Chondrocyte (in vitro differentiated cells): ENCODE measurements at places on chromosomes 3 and 15.
A peak's percentile ranks its signal among the peaks of the same experiment; 100 is the strongest.

DNA sequence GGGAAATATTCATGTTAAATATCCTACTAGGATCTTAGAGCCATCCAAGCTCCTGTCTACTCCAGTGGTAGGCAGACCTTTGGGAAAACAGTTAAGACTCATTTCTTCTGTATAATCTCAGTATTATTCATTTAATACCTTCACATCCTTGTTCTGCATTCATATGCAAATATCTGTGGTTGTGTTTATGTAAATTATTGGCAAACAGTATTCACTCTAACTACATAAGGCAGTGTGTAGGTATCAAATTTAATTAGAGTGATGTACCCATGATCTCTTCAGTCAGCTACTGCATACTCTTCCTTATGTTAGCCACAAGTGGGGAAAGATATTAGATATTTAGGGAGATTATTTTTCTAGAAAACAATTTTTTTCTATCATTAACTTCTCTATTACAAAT is 200.8 kb upstream of the SLC2A2 start:
- H3K36me3 ChIP-seq: peaks cover 9% of the 10 kb centered on the region
- no peak for DNase-seq
- H3K4me1 ChIP-seq: peaks cover 23% of the 10 kb centered on the region
- H3K27ac ChIP-seq: no peak overlapping the region
- H3K27me3 ChIP-seq: no peaks in the 10 kb centered on the region

- no peaks in the 10 kb centered on the region for H3K27me3 ChIP-seq
- H3K27ac ChIP-seq: peak overlapping the region; percentile 80
- H3K4me3 ChIP-seq: no peak overlapping the region
- peaks cover 6% of the 10 kb centered on the region for H3K36me3 ChIP-seq
Measured at GRCh38 chr15:52164631-52165265, 26.4 kb downstream of the GNB5 start.

GRCh38 chr3:114456742-114457141 is 162.9 kb downstream of the TIGIT start:
- peaks cover 7% of the 10 kb centered on the region for H3K4me1 ChIP-seq
- H3K27me3 ChIP-seq: no peaks in the 10 kb centered on the region
- no peak overlapping the region for H3K27ac ChIP-seq
- no peak overlapping the region for H3K4me3 ChIP-seq
- no peaks in the 10 kb centered on the region for H3K36me3 ChIP-seq
- no peak for DNase-seq

- peaks cover 13% of the 10 kb centered on the region for H3K4me1 ChIP-seq
- peaks cover 39% of the 10 kb centered on the region for H3K27me3 ChIP-seq
- peak within 1 kb of the TSS; percentile 69 for H3K4me3 ChIP-seq
Measured at GRCh38 chr3:178536211-178537079, at the start of gene KCNMB2. Gene KCNMB2, plus strand, starts transcription at chr3:178536436.

DNA sequence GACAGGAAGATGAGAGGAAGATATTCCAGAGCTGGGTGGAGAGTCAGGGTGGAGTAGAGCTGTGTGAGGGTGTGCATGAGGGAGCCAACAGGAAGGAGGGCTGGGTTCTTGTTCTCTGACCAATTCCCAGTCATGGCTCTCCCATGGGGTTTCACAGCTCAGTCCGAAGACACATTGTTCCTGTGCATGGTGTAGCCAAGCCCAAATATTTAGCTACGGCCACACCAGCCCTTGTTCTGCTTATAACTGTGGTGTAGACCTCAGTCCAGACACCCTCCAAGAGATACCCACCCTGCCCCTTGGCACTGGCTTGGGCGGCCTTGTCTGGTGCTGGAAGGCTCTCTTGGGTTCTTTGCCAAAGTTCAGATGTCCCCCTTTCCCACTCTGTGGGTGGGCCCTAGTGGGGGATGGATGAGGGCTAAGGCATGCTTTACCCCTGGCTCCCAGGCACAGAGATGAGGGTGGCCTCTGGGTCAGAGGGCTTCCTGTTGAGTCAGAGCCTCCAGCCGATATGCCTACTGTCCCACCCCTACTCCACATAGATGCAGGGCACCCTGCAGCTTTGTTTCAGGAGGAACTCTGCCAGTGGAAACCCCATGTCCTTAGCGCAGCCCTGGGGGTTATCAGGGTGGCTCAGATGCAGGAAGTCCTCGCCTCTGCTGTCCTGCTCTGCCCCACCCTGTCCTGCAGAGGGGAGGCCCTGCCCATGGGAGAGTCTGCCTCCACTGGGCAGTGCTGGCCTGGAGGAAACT is 271.2 kb upstream of the CTDSPL start:
- H3K36me3 ChIP-seq: no peaks in the 10 kb centered on the region
- DNase-seq: no peak
- no peak overlapping the region for H3K4me3 ChIP-seq
- H3K27me3 ChIP-seq: peaks cover 3% of the 10 kb centered on the region
- no peak overlapping the region for H3K27ac ChIP-seq
- H3K4me1 ChIP-seq: peaks cover 3% of the 10 kb centered on the region
